ENCODE measurements at places on chromosomes 2 and 18.

- DNase-seq = no peak
Measured at GRCh38 chr18:58194028-58194427, 150.0 kb downstream of the NEDD4L start.

GRCh38 chr18:61735564-61736102 lies 157.2 kb downstream of the RNF152 start:
- no peak for DNase-seq

- DNase-seq = no peak
Measured at GRCh38 chr2:239223310-239224198, 177.3 kb downstream of the HDAC4 start.

DNA sequence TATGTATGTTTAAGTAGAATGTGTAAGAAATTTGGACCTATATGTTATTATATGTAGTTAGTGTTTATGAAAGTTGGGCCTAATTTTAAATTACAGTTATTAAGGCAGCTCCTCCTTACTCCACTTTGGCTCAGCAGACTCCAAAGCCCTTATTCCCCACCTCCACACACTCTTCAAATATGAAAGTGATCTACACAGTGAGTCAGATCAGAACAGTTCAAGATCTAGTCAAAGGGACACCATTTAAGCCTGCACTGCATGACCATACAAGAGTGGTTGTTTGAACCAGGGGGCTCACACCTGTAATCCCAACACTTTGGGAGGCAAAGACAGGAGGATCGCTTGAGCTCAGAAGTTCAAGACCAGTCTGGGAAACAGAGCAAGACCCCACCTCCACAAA lies 21.2 kb upstream of the PMAIP1 start:
- DNase-seq = no peak

- no peak for DNase-seq
Measured at GRCh38 chr2:160114020-160114419, 51.6 kb upstream of the PLA2R1 start.

GRCh38 chr2:241020201-241020600 lies 21.8 kb downstream of the SNED1 start:
- DNase-seq = no peak

GRCh38 chr18:6022074-6022444 lies 126.7 kb upstream of the TMEM200C start:
- DNase-seq = no peak

DNA sequence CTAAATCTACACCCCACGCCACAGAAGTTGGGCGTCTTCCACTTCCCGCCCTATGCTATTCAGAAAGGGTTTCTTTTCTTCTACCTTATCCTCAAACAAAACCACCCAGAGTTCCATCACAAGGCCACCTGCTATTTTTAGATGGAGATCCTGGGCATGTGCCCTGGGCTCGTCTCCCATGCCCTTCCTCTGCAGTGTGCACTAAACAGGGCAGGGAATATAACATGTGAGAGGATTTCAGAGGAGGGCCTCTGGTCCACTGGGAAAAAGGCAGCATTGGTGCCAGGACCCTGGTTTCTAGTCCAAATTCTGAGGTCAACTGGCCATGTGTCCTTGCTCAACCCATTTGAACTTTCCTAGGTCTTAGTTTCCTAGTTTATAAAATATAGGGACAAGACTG lies 320.0 kb downstream of the NCKAP5 start:
- no peak for DNase-seq

GRCh38 chr2:116754381-116755101 lies 1060.0 kb upstream of the DDX18 start:
- no peak for DNase-seq

- no peak for DNase-seq
Measured at GRCh38 chr2:54514822-54515569, 58.9 kb downstream of the SPTBN1 start.

DNA sequence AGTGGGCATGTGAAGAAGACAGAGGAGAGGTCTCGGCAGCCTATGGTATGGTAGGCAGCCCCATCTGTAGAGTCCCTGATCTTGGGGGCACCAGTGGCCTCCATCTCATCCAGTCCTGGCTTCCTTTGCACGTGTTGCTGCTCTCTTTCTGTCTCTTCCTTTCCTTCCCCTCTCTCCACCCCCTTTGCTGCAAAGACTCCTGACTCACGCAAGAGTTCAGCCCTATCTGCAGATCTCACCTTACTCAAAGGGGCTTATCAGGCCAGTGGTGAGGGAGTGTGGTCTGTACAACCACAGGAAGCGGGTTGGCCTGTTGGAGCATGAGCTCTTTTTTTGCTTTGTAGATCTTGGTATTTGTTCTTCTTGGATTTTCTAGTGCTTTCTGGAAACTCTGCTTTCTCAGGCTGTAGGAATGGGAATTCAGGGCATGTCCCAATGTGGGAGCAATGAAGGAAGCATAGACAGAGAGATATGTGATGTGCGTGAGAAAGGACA lies 14.6 kb upstream of the NT5DC4 start:
- peak; percentile 37 for DNase-seq

Measured in stimulated activated CD8-positive, alpha-beta memory T cell treated with anti-CD3 and anti-CD28 coated beads, Interleukin-2, amount 100 ng/mL, for 1 hour (primary cell).